ENCODE measurements at places on chromosomes 2 and 18. TPM values are rescaled to one million over a fixed set of nuclear protein-coding genes. Genes with fewer than 3 reads are reported as not detected.

The GALNT14 gene
- total RNA-seq: 0.83 TPM

The RUFY4 gene
- not detected for total RNA-seq

The ALPP gene
- total RNA-seq: 6.0 TPM

The MDH1B gene
- total RNA-seq: 3.3 TPM

GRCh38 chr2:14422426-14422825 lies 210.1 kb upstream of the LRATD1 start:
- no peak for DNase-seq

GRCh38 chr2:99489063-99489760 lies 605 bp downstream of the REV1 start:
- DNase-seq: peak; percentile 84

DNA sequence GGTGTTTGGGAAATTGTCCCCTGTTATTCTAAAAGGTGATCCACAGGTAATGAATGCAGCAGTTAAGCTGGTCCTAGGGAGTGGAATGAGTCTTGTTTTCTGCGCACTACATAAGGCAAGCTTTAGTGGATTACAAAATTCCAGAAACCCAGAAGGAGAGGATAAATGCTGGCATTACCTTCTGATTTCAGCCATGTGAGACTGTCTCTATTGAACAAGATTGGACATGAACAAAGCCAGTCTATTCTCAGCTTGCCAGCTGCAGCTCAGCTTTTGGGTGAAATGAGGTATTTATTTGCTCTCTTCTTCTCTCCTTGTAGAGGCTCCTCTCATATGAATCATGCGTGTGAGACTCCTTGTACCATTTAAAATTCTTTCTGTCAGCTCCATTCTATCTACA lies 944.9 kb downstream of the CNTNAP5 start:
- DNase-seq: no peak

DNA sequence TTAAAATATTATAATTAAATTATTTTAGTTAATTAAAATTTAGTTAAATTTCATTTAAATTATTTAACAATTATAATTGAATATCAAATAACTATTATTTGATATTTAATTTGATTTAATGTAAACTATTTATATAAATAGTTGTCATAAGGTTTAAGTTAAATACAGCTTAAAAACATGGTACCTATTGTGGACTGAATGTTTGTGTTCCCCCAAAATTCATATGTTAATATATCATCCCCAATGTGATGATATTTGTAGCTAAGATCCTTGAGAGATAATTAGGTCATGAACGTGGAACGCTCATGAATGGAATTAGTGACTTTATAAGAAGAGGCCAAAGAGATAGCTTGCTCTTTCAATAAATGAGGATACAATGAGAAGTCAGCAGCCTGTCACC lies 505.7 kb upstream of the LRATD1 start:
- DNase-seq: no peak

DNA sequence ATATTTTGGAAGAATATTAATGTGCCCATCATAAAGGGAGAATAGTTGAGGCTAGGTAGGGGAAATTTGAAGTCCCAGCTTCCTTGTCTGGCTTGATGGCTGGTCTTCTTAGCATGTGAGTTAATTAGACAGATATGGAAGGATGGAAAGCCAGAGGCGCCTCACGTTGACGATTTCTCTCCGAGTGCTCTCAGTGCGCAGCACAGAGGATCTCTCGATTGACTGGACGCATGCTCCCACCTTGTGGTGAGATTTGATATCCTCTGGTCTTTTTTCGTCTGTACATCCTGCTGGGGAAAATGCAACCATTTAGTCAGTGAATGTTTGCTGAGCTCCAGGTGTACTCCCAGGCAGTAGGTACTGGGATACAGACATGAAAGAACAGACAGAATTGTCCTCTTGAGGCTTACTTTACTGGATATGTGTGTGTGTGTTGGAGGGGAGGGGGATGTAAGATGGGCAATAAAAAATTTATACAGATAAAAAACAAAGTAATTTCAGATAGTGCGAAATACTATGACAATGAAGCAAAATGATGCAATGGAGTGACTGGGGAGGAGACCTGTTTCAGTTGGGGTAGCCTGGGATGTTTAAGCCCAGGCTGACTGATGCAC lies 66.9 kb upstream of the ZNG1B start:
- peak; percentile 69 for DNase-seq

GRCh38 chr18:67133669-67134068 lies 382.9 kb downstream of the DSEL start:
- DNase-seq: no peak

- no peak for DNase-seq
Observed at GRCh38 chr18:47397671-47398319, 146.3 kb upstream of the SKOR2 start.

DNA sequence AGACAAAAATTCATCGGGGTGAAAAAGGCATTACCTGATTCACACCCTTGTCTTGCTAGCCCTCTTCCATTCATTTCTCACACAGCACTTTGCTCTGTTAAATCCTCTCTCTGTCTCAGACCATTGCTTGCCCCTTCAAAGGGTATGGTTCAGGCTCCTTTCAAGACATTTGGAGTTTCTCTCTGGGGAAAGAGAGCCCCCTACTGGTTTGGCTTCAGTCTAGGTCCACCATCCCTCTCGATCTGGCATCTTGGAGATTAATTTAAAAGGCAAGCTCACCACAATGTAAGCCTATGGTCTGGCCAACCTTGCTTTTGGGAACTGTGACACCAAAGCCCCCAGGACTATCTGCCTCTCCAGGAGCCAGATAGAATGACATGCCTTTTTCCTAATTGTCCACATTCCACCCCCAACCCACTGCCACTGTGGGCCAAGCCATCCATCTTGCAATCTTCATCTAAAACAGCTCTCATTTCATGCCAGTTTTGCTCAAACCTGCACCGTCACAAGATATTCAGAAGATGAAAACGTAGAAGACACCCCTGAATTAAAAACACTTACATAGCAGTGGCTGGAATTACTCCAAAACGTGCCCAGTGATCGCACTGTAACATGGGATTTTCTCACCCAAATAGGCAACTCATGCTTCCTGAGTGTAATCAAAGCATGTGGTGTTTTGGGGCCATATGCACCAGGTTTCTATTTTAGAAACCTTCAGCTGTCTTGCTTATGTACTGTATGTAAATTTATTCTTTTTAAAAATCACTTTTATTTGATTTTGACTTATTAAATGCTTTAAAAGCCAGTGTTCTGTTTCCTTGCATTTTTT lies 93.9 kb downstream of the FARSB start:
- DNase-seq: no peak

GRCh38 chr18:13580991-13581390 lies 145.4 kb downstream of the FAM210A start:
- DNase-seq: no peak

Measured in lower lobe of right lung (tissue), 2 donors.